Activated naive CD8-positive, alpha-beta T cell treated with anti-CD3 and anti-CD28 coated beads, Interleukin-2, amount 50 U/mL, for 16 hours (primary cell): ENCODE measurements at places on chromosomes 5 and 9.

DNA sequence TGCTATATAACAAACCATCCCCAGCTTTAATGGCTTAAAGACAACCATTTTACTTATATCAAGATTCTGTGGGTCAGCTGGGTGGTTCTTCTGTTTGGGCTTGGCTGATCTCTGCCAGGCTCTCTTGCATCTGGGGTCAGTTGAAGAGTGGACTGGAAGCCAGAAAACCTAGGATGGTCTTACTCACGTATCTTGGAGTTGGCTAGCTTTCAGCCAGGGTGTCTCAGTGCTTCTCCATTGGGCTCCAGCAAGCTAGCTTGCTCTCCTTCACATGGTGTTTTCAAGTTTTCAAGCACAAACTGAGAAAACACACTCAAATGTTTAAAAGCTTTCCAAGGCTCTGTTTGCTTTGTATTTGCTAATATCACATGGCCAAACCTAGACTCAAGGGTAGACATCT is 146.8 kb downstream of the PIK3R1 start:
- no peak for DNase-seq

GRCh38 chr5:149147676-149148075 is 6.4 kb downstream of the ABLIM3 start:
- no peak for DNase-seq

GRCh38 chr5:82044010-82044409 is 72.2 kb downstream of the ATG10 start:
- DNase-seq: no peak

- no peak for DNase-seq
Observed at GRCh38 chr5:139976703-139977102, 66.4 kb downstream of the NRG2 start.

GRCh38 chr5:171701100-171701541 is 84.5 kb upstream of the SMIM23 start:
- DNase-seq: no peak

DNA sequence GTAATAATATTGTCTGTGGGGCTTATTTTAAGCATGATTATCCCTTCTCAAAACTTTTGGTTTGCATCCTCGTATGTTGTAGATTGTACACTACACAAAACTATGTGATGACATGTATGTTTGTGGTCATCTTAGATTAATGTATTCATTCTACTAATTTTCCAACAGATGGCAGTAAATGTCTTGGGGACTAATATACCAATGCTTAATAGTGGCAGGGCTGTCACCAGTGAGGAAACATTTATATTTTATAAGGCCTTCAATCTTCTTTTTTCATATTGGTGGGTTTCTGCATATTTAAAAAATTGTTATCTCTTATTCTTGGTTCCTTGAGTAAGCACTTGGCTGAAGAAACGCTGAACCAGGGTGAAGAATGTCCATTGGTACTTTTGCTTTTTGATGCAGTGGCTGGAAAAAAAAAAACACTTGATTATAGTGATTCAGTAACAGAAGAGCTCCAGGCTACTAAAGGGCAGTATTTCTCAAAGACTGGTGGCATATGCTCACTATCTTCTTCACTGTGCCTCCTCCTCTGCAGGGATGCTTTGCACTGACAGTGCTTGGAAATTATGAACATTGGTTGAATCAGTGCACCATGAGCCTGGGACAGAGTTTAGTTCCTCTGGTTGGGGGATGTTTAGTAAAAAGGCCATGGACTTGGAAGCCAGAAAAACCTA is 530.3 kb downstream of the RASEF start:
- no peak for DNase-seq

- DNase-seq: no peak
Observed at GRCh38 chr5:97501286-97501964, 318.4 kb upstream of the RIOK2 start.

- no peak for DNase-seq
Observed at GRCh38 chr5:154493274-154493673, 15.2 kb upstream of the HAND1 start.

- no peak for DNase-seq
Observed at GRCh38 chr9:4114569-4115505, 185.0 kb downstream of the GLIS3 start.

GRCh38 chr5:66246608-66247007 is 102.5 kb downstream of the SREK1 start:
- DNase-seq: no peak

DNA sequence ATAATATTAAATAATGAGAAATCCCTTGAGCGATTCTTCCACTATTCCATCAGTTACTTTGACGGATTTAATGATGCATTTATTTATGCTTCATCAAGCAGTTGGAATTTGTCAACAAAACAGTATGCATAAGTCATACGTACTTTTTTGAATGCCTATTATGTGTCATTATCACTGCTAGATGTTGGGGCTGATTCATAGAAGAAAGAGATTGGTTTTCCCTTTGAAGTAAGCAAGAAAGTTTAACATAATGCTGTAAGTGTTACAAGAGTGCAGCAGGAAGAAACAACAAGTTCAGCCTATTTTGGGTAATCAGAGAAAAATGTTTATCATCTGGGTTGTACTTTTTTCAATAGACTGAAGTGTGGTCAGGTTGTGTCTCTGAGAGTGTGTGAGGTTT is 121.2 kb upstream of the RANBP3L start:
- no peak for DNase-seq

- DNase-seq: no peak
Observed at GRCh38 chr9:38026840-38027527, 42.0 kb downstream of the SHB start.

GRCh38 chr5:90347462-90347861 is 62.1 kb downstream of the CETN3 start:
- no peak for DNase-seq

- no peak for DNase-seq
Observed at GRCh38 chr5:67686746-67687145, 490.1 kb upstream of the CD180 start.

DNA sequence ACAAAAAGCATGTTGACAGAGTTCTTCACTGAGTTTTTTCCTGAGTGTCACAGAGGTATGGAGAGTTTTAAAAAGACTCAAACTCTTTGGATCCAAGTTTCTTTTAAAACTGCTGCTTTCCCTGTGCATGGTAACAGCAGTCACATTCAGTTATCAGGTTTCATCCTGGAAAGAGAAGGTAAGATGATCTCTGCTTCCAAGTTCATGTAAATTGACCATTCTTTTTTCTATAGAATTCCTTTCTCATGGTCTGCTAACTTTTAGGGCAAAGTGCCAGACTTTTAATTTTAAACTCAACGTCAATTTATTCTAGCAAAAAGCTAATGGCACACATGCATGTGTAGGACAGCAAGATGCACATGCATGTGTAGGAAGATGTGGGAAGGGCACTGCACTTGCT is 52.5 kb upstream of the PRLR start:
- DNase-seq: no peak
